Fibroblast of lung (primary cell): ENCODE measurements at places on chromosomes 5 and 9. TPM values are rescaled to one million over a fixed set of nuclear protein-coding genes. Genes with fewer than 3 reads are reported as not detected.
A peak's percentile ranks its signal among the peaks of the same experiment; 100 is the strongest.

- DNase-seq, result no peak
- no peak overlapping the region for H3K27ac ChIP-seq
- no peaks in the 10 kb centered on the region for H3K27me3 ChIP-seq
- H3K36me3 ChIP-seq, result no peaks in the 10 kb centered on the region
- H3K4me1 ChIP-seq, result no peaks in the 10 kb centered on the region
Measured at GRCh38 chr5:176583076-176583475, 26.9 kb downstream of the GPRIN1 start.

DNA sequence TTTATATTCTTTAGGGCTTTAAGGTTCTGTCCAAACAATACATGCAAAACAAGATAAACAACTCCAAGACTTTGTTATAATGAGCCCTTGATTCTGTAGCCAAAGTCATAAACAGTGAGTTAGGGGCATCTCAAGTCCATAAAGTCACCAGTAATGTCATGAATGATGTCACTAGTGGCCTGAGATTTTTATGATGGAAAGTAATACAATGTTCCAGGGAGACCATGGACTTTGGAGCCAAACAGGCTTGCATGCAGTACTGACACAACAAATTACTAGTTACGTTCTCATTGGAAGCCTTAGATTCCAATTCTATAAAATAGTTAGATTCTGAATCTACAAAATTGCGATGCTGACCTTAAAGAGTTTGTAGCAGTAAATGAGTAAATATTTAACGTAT is 280.0 kb downstream of the HINT1 start:
- H3K36me3 ChIP-seq, result no peaks in the 10 kb centered on the region
- H3K27me3 ChIP-seq, result no peaks in the 10 kb centered on the region
- no peak overlapping the region for H3K4me3 ChIP-seq
- no peaks in the 10 kb centered on the region for H3K4me1 ChIP-seq
- H3K27ac ChIP-seq, result no peak overlapping the region
- no peak for DNase-seq

KIF4B gene
- under 0.01 TPM in 2 replicates for total RNA-seq

DNA sequence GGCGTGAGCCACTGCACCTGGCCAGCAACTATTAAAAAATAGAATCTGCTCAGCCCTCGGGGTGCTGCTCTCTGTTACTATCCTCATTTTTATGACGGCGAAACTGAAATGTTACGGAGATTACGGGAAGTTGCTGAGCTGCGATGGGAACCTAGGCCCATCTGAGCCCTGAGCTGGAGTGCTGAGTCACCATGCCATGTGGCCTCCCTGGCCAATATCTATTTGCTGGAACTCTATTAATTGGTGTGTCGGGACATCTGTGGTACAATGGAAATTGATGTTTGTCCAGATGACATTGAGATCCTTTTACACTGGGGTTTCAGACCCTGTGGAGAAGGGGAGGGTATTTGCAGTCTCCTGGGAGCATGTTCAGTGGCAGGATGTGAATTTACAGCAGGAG is 8.1 kb downstream of the PRDM12 start:
- H3K36me3 ChIP-seq, result no peaks in the 10 kb centered on the region
- no peak for DNase-seq
- no peaks in the 10 kb centered on the region for H3K4me1 ChIP-seq
- H3K4me3 ChIP-seq, result no peak overlapping the region

DNA sequence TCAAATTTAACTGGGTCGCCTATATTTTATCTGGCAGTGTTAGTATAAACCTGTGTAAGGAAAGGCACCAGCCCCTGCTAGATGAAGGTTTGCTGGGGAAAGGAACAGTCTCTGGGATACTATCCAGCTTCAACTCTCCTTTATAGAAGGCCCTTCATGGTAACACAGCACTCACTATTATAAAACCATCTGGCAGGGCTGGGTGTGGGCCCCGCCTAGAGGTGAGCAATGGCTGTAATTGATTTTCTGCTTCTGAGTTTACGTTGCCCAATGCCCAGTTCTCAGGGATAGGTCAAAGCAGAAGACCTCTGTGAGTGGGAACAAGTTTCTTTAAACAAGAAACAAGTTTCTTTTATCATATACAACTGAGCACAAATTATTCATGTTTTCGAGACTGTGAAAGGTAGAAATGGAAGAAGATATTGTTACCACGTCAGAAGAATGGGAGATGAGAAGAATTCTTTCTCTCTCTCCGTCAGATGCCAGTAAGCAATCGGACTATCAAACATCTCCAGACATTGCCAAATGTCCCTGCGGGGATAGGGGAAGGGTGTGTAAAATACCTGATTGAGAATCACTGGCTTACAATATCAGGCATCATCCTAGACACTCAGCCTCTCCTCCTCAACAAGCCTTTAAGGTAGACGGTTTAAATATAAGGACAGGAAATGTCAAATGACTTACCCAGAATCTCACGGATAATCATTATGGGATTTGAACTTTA is 205.9 kb downstream of the PDZD2 start:
- no peak overlapping the region for H3K27ac ChIP-seq
- no peaks in the 10 kb centered on the region for H3K27me3 ChIP-seq
- no peak for DNase-seq

DNA sequence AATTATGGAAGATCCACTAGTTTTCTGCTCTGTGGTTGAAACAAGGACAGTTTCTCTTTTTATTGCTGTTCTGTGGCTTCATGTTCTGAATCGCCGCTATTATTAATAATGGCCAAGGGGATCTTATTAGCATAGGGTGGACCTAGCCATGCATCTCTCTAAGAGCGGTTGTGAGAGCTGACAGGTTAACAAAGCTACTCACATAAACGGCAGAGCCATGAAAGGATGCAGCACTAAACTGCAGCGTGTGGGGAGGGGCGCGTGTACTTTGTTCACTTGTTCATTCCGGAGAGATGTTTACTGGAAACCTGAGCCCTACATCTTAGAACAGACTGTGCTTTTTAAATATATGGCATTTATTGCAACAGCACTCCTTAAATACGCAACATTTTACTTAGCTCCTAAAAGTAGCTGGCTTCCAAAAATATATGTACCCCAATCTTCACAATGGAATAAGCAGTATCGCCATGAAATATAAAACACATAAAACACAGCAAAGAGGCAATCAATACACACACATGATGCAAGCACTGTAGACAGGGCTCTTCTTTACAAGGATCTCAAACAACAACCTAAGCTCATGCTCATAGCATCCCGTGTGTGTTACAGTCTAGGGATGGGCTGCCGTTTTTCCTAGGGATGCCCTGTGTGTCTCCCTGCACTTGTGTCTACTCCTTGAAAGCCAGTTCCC is 424.6 kb downstream of the MED10 start:
- no peaks in the 10 kb centered on the region for H3K4me1 ChIP-seq
- H3K27me3 ChIP-seq, result no peaks in the 10 kb centered on the region
- no peak overlapping the region for H3K27ac ChIP-seq

DNA sequence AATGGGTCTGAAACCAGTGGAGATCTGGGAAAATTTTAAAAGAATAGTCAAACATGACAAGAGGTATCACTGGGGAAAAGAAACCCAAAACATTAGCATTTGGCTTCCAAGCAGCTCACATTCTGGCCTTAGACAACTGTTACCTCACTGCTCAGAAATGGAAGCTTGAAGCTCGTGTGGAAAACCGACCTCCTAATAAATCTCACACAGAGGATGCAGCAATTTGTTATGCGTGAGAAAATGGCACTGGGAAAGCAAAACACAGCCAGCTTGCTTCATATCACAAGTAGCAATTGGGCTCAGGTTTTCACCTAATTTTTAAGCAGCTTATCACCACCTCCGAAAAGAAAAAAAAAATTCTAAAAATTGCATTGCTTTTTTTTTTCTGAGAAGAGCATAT is 103.3 kb upstream of the TAS2R1 start:
- H3K27ac ChIP-seq, result no peak overlapping the region
- DNase-seq, result peak; percentile 3

- no peaks in the 10 kb centered on the region for H3K27me3 ChIP-seq
- H3K4me1 ChIP-seq, result peaks cover 27% of the 10 kb centered on the region
- H3K27ac ChIP-seq, result peak overlapping the region; percentile 67
Measured at GRCh38 chr5:172107571-172107970, 80.5 kb downstream of the STK10 start.

DNA sequence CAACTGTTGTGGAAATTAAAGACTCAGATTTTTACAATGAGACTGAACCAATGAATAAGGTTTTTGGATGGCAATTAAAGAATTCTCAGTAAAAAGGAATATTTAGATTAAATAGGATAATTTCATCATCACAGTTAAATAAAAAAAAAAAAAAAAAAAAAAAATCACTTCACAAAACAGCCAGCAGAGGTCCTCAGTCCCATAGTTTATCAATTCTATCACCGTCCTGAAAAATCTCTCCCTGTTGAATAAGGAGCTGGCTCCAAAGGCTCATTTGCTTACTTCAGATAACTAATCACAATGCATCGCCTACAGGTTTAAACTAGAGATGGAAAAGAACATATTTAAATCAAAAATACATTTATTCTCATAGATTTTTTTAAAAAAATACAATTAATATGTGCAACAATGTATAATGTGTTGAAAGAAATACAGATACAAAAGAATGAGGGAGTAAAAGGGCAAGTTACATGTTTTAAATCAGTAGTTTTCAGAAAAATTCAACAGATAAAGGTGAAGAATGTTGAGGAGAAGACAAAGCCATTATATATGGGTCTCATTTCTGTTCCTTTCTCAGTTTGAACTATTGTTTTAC is 175.8 kb upstream of the CHD1 start:
- no peak overlapping the region for H3K27ac ChIP-seq
- no peaks in the 10 kb centered on the region for H3K36me3 ChIP-seq
- no peak overlapping the region for H3K4me3 ChIP-seq
- no peaks in the 10 kb centered on the region for H3K4me1 ChIP-seq

GRCh38 chr5:21783074-21783679 is 1070.0 kb downstream of the CDH12 start:
- no peaks in the 10 kb centered on the region for H3K36me3 ChIP-seq
- H3K4me3 ChIP-seq, result no peak overlapping the region
- no peaks in the 10 kb centered on the region for H3K4me1 ChIP-seq
- no peak for DNase-seq

DNA sequence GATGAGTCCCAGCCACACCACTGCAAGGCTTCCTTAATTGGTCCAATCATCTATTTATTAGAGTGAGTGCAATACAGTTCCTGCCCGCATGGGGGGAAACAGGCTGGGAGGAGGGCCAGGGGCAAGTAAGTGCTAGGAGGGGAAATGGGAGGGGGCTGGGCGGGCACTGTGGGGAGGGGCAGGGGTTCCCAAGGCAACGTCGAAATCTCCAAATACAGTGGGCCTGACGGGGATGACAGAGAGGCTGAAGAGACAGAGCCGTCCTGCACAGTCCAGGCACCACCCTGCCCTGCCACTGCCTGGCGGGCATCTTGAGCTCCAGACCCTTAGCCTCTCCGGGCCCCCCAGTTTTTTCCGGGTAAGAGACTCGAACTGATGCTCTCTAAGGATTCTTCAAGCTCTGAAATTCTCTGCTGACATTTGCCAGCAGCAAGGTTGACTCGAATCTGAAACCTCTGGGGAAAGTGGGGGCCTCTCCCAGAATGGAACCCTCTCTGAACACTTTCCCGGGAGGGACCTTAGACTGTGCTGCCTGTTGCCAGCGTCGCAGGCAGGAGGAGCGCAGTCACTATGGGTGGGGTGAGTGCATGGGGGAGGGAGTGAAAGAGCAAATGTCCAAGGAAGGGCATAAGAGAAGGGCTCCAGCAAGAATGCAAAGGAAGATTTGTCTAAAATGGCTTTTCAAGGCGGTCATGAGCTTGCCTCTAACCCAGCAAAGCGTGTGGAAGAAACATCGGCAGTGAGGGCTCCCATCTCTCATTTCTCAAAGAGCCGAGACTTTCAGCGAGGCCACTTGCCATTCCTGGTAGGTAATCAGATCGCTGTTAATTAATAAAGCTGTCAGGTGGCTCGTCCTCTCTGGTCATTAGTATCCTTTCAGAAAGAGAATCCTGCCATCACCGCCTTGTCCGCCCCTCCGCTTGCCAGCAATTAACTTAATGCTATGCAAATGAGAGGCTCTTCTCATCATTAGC is 99.0 kb downstream of the GTF3C4 start:
- H3K4me3 ChIP-seq, result peak overlapping the region; percentile 86
- peak; percentile 61 for DNase-seq
- no peaks in the 10 kb centered on the region for H3K4me1 ChIP-seq
- H3K27ac ChIP-seq, result peak overlapping the region; percentile 83
- no peaks in the 10 kb centered on the region for H3K27me3 ChIP-seq
